SW 1271 (cell line): ENCODE measurements at places on chromosomes 7 and 10.

DNA sequence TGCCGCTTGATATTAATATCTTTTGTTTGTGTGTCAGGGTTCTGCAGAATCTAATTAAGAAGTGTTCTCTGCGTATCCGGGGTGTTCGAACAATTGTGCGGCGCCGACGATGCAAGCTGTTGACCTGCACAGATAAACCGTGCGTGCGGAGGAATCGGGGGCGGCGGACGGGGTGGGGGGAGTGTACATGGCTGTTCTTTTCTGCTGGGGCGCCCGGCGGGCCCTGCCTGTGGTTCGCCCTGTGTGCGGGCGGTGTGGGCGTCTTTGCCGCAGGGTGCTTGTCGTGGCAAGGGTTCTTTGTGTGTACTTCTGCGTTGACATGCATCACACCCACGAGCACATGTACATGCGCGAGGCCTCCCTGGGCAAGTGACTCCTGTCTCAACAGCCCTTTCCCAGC is 47.9 kb downstream of the MICALL2 start:
- no peak for DNase-seq

- DNase-seq = no peak
Measured at GRCh38 chr7:26193432-26194207, 6.9 kb downstream of the HNRNPA2B1 start.

DNA sequence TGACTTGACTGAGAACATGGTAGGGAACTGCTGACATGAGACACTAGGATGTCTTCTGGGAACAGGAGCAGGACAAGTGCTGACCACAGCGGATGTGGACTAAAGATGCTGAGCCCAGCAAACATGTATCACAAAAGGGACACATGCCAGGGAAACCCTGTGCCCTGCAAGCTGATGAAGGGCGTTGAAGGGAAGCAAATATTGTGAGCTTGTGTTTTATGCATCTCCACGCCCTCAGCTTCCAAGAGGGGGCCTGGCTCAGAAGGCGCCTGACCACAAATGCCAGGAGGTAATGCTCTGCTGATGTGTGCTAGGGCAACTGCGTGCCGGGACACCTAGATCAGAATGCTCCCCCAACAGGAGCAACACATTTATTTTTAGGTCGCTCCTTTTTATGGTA is 207.3 kb downstream of the CXCL12 start:
- no peak for DNase-seq

DNA sequence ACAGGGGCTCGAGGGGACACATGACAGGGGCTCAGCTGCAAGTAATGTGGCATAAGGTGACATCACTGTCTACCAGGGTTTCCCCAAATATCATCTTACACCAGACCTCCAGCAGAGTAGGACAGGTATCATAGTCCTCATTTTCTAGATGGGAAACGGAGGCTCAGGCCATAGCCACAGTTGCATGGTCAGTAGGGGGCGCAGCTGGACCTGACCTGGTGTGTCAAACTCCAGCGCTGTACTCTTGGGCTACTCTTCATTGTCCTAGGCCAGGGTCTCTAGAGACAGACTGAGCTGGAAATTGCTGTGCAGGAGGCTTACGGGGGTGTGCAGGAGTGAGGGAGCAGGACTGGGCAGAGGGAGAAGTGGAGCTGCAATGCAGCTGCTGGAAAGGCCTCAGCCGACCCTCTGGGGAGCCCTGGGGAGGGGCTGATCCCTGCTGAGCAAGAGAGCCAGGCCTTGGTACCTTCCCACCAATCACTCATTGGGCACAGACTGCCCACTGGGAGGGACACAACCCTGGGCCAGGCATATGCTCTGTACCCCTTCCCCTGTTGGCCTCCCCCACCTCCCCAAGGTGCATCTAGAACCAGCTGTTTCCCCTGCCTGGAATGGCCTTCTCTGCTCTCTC is 89.9 kb downstream of the CDH23 start:
- no peak for DNase-seq

DNA sequence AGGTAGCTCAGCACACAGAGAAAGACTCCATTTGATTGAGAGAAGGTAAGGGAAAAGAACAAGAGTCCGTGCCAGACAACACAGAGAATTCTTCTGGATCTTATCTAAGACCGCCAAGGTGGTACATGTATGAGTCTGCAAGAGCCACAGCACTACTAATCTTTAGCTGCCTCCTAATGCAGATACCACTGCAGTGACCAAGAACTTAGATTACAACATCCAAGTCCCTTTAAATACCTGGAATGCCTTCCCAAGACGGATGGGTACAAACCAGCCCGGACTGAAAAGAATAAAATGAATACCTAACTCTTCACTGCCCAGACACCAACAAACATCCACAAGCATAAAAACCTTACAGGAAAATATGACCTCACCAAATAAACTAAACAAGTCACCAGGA is 33.3 kb downstream of the TFEC start:
- DNase-seq = no peak

DNA sequence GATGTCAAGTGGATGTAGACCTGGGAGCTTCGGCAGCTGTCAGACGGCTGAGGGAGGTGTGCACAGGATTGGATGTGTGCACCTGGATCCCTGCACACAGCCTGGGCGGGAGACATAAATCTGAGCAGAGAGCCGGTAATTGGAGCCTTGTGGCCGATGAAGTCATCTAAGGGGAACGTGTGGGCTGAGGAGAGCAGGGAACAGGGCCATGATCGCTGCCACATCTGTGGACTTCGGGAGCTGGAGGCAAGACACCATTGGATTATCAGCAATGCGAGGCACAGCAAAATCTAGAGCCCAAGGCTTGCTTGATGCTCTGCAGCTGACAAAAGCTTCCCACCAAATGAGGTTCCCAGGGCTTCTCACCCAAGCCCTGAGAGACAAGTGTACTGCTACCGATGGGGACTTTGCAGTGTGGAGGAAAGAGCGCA is 147.7 kb downstream of the PTPN20 start:
- no peak for DNase-seq

- DNase-seq = no peak
Measured at GRCh38 chr7:152382244-152382643, 53.6 kb downstream of the KMT2C start.

- no peak for DNase-seq
Measured at GRCh38 chr10:130989670-130990232, 321.8 kb downstream of the TCERG1L start.

DNA sequence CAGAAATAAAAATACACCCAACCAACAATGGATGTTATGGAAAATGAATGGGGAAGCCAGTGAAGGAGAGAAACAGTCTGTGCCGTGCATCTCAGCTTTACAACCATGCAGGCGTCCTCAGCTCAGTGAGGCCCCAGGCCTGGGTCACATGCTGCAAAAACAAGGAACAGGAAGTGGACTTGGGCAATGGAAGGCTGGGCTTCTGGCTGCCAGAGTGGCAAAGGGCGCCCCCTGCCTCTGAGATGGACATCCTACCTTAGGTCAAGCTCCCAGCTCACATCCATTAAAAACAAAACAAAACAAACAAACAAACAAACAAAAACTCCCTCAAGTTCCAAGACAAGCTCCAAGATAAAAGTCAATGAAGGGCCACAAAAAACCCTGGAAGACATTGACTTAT is 54.7 kb upstream of the AFAP1L2 start:
- DNase-seq = no peak

DNA sequence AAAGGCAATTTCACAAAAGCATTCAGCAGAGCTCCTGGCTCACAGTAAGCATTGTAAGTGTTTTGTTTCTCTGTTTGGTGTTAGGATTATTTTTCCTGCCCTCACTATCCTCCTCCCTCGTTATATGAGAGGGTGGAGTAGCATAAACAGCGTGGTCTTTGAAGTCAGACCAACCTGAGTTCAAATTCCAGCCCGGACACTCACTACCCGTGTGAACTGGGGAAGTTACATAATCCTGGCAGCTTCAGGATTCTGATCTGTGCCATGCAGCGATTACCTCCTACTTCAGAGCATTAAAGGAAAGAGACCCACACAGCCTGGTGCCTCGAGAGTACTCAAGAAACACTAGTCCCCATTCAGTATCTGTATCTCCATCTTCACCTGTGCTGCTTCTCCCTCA is 386.5 kb downstream of the INHBA start:
- no peak for DNase-seq

- no peak for DNase-seq
Measured at GRCh38 chr10:113175176-113175575, 225.1 kb downstream of the TCF7L2 start.

GRCh38 chr7:132939495-132939894 is 142.4 kb downstream of the CHCHD3 start:
- DNase-seq = no peak

GRCh38 chr10:79358811-79359210 is 11.5 kb downstream of the PPIF start:
- DNase-seq = no peak

- DNase-seq = no peak
Measured at GRCh38 chr7:150851492-150852370, 586 bp upstream of the AOC1 start.

- no peak for DNase-seq
Measured at GRCh38 chr10:111646021-111646420, 537.5 kb downstream of the GPAM start.

DNA sequence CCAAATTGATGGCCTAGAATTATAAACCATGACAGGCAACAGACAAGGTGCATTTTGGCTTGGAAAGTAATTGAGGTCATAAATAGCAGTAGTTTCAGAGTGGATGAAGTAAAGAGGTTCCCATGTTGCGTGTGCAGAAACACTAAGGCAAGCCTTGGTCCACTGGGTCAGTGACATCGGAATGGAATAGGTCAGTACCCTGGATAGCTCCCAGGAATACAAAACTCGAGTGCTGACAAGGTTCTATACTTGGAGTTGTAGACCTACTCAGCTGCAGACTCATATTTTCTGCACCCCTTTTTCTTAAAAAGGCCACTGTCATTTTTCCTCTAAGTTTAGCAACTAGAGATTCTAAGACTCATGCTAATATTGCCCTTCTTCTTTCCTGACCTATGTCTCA is 132.8 kb downstream of the DYNC1I1 start:
- DNase-seq = no peak
